PC-3 (cell line): ENCODE measurements at places on chromosomes 3 and 15. TPM values are rescaled to one million over a fixed set of nuclear protein-coding genes. Genes with fewer than 3 reads are reported as not detected.
A peak's percentile ranks its signal among the peaks of the same experiment; 100 is the strongest.

- DNase-seq: peak; percentile 87
Observed at GRCh38 chr3:168096210-168096652, 507 bp upstream of the GOLIM4 start.

DNA sequence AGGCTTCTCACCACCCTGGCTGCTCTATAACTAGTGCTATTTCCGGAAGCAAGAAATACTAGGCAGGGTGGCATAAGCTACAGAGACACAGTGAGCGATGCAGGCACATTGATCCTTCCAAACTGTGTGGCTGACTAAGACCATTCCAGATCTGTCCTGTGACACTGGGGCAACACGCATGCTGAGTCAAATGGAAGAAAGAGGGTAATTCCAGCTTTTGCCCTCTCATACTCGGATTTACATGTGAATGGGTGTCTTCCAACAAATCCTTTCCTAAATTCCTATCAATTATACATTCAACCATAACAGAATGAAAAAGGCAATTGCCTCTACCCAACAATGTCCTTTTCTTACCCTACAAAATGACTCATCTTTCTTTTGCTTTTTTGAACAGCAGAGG is 5.1 kb downstream of the FSIP1 start:
- DNase-seq: no peak

DNA sequence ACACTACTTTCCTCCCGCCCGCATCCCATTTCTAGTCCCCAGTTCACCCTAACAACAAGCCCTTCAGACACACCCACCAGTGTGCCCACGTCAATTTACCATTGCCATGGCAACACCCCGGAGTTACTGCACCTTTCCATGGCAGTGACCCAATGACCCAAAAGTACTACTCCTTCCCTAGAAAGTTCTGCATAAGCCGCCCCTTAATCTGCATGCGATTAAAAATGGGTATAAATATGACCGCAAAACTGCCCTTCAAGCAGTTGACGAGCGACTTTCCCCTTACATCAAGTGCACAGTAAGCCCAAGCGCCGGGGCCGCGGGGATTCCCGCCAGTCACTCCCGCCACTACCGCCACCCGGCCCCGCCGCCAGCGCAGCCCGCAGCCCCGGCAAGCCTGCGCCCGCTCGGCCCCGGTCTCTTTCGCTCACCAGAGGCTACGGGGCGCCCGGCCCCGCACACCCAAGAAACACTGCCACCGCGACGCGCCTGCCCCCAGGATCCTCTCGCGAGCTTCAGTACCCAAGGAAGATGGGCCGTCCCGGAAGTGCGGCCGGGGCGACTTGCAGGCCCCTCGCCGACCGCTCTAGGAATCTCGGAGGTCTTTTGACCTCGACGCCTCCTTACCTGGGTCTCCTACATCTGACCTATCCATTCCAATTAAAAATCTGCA is 27.2 kb upstream of the ZNF502 start:
- DNase-seq: no peak

GRCh38 chr15:39564972-39565665 is 15.8 kb upstream of the THBS1 start:
- no peak for DNase-seq

DNA sequence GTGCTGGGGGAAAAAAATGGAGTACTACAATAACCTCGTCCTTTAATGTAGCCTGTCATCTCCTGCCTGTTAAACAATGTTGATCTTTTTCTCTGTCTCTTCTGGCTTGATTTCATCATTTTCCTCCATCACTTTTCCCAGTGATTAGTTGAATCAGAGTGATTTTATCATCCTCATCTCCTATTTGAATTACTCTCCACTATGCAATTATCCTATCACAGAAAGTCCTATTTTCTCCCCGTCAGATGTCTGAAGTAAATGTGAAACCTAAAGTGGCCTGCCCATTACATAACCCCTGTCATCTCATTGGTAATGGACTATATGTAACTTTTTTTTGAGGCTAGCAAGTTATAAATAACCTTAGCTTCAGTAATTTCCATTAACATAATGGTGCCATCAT is 201.8 kb downstream of the CACNA2D3 start:
- no peak for DNase-seq

GRCh38 chr3:188868803-188869202 is 303.0 kb upstream of the TPRG1 start:
- DNase-seq: no peak

GRCh38 chr3:129672412-129672811 is 65.9 kb upstream of the PLXND1 start:
- no peak for DNase-seq

GRCh38 chr15:65338366-65338765 is 33.9 kb downstream of the RNU5B-1 start:
- no peak for DNase-seq

The HCN4 gene
- not detected in 2 replicates for total RNA-seq

GRCh38 chr3:134333522-134334181 is 40.6 kb downstream of the AMOTL2 start:
- DNase-seq: no peak

DNA sequence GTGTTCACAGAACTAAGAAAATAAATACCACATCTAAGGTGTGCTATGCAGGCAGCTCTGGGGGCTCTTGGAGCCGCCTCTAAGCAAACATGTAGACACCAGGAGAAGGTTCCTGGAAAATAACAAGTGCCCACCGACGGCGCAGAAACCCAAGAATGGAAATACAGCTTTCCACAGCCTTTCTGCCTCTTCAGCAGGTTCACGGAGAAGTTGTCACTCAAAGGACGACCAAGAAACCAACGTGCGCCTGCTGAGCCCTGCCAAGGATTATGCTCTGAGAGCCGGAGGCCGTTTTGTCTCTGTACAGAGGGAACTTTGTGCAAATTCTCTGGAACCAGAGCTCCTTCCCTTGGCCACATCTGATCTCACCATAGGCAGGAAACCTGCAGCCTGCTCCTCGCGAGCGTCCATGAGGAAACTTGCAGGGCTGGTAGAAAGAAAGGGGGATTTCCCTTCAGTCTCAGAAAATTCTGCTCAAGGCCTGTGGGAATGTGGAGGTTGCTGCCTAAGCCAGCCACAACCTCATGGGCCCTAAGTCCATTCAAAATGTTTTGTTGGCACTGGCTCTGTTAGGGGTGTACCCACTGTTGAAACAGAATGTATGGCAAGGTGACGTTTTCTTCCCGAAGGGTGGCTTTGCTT is 40.6 kb upstream of the ETV5 start:
- DNase-seq: no peak

GRCh38 chr3:164848923-164849322 is 229.4 kb downstream of the SI start:
- no peak for DNase-seq

DNA sequence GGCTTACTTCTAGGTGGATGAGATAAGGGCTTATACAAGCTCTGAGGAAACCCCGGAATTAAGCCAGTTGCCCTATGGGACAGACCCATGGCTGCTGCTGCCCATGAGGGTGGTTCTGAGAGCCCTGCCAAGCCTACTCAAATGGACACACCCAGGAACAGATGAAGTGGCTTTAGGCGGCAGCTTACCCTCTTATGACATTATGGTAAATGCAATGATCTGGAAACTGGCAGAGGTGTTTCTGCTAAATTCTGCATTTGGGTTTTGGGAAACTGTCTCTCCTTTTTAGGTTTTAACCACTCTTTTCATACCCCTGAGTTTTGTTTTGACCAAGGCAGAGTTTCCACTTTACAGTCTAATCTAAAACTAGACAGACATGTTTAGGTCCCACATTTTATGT is 9.0 kb upstream of the ZBED2 start:
- no peak for DNase-seq

The RASL12 gene
- not detected in 2 replicates for total RNA-seq

The NR1I2 gene
- 0.04 TPM in 1 of 2 replicates, not detected in the other for total RNA-seq

GRCh38 chr3:143302638-143303171 is 183.1 kb downstream of the CHST2 start:
- peak; percentile 80 for DNase-seq

- peak; percentile 73 for DNase-seq
Observed at GRCh38 chr15:50797926-50798325, 32.4 kb upstream of the SPPL2A start.

DNA sequence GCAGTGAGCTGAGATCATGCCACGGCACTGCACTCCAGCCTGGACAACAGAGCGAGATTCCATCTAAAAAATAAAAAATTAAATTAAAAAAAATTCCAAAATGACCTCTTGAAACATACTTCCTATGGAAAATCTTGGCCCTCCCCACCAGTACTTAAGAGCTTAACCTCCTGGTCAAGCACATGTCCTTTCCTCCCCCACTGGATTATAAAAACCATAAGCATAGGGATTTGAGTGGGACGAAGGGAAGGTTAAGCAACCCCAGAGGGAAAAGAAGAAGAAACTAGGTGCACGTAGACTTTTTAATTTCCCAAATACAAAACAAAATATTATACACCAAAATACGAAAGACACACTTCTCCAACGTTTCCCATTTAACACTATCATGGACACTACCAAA is 25.3 kb downstream of the SLC4A7 start:
- no peak for DNase-seq
